ENCODE measurements at places on chromosomes 5 and 9. TPM values are rescaled to one million over a fixed set of nuclear protein-coding genes. Genes with fewer than 3 reads are reported as not detected.

DNA sequence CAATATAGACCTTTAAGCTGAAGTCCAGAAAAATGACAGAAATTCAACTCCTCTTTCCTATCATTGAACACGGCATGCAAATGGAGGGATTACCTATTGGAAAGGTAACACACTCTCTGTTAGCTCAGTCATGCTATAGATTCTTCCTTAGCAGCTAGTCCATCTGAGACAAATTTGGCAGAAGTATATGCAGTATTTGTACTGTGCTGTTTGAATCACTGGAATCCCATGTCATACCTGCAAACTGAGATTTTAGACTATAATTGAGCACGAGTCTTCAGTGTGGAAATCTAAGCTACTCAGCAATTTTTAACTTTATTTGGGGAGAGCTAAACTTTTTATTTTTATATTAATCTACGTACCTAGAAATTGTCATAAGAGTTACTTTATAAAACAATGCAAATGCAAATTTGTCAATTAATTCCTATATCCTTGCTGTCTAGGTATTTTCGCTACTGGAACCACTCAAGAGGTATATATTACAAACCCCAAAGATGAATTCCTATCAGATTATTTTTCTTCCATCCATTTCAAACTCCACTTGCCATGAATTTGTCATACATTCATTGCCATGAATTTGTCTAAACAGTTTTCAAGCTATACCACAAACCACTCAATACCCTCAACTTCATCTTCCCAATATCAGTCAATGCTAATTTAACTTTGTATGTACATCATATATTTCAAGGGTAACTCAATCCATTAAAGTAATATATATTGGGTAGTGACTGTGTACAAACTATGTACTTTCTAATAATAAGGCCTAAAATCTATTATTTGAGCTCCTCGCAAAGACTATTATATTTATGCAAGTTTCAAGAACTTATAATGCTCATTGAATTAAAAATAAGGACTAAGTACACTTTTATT, 224.8 kb downstream of the MEF2C start:
- no peak for DNase-seq

GRCh38 chr5:80140496-80140895, 105.3 kb downstream of the THBS4 start:
- peak; percentile 42 for DNase-seq

DNA sequence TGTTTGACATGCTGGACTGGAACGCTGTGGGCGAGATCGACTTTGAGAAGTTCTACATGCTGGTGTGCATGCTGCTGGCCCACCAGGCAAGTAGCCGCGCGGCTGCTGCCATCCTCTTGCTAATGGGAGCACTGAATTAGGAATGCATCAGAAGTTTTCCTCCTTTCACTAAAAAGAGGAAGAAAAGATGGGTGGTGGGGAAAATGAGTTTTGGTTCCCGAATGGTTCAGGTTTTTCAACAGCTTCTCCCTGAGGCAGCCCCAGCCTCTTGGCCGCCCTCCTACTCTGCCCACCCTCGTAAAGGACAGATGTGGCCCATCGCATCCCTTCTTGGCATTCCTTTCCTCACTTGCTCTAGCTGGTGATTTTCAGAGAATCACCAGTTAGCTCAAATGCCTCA, 5.5 kb downstream of the EFCAB9 start:
- DNase-seq: no peak

DNA sequence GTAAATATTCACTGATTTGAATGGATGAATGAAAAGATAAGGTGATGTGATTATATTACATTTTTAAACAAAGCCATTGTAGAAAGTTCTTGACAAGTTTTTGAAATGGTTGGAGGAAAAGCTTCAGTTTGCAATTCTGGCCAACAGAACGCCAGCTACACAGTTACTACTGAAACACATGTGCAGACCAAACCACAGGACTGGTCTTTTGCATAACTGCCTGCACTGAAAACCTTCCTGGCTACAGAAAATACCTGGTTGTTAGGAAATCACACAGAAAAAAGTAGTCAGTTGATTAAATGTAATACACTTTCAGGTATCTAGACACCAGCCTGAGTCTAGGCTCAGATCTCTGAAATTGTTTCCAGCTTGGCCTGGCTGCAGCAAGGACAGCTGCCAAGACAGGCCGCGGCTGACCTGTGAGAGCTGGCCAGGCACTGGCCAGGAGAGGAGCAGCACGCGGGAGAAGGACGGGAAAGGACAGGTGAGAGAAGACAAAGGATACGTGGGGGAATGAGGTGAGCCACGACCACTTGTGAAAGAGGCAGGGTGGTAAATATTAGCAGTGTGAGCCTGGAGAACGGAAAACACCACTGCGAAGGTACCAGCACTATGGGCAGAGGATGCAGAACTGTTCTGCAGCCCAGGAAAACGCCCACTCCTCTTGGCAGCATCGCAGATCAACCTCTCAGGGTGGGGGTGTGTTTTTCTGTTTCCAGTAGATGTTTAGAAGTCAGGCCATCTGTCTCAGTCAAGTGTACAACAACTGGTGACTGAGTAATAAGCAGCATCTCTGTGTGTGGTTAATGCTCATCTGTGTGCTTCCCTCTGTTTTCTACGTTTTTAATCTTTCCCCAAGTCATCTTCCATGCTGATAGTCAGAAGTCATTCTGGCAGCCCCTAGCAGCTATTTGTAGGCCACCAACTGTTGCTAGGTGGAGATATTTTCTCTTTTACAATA, 137.4 kb downstream of the SCAMP1 start:
- peak; percentile 42 for DNase-seq

DNA sequence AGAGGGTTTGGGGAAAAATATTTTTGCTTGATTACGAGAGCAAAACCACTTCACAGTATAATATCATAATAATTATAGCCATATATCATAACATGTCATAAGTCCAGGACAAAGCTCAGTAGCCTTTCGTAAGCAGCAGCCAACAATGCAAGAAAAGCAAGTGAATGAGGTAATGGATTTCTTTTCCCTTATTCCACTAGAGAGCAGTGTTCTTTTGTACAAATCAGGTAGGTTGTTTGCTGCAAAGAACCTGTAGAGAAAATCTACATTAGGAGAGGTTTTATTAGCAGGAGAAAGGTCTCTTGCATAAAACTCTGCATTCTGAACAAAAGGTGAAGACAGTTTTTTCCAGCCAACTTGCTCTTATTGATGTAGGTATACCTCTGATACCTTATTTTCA, 1033.4 kb downstream of the TLE4 start:
- DNase-seq: no peak

- no peak for DNase-seq
Observed at GRCh38 chr5:91670122-91670521, 287.0 kb upstream of the ARRDC3 start.

DNA sequence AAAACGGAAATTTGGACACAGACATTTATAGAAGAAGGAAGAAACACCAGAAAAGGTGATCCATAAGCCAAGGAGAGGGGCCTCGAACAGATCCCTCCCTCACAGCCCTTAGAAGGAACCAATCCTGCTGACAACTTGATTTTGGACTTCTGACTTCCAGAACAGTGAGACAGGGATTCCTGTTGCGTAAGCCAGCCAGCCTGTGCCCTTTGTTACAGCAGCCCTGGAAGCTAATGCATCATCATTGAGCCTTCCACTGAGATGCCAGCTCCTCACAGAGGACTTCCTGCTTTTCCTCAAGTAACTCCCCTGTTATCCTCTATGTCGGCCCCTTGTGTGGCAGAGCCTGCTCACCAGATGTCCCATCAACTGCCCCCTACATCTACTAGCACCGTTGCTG, 94.1 kb downstream of the JMY start:
- DNase-seq: no peak

- DNase-seq: no peak
Observed at GRCh38 chr5:2776337-2777302, 25.1 kb upstream of the IRX2 start.

DNA sequence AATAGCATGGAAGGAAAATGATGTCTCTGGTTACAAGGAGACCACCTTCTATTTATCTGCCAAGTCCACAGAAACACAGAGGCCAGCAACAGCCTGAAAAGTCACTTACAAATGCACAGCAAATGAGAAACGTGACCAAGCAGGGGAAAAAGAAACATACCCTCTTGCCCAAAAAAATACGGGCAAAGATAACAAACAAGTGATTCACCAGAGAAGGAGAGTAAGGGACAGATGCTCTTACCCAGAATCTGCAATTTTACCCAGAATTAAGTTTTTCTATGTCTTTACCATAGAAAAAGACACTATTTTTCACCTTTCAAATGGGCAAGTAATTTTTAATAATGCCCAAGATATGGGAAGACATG, 28.1 kb downstream of the CAMSAP1 start:
- DNase-seq: no peak

DNA sequence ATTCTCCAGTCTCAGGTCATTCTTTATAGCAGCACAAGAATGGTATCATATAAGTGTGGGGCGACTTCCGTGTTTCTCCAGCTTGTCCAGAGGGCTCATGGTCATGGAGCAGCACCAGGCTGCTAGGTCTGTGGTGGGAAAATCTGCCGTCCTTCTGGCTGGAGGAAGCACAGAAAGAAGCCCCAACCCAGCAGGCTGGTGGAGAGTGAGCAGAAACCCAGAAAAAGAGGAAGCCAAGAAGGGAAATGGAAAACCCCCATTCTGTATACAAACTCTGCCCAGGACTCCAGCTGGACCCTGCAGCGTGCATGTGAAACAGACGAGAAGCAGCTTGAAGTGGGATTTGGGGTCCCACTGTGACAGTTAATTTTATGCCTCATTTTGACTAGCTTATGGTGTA, 34.3 kb upstream of the OLFM1 start:
- no peak for DNase-seq

GRCh38 chr9:114225561-114226212, 70.3 kb downstream of the COL27A1 start:
- DNase-seq: no peak

- no peak for DNase-seq
Observed at GRCh38 chr9:25224309-25224708, 453.9 kb downstream of the TUSC1 start.

DNA sequence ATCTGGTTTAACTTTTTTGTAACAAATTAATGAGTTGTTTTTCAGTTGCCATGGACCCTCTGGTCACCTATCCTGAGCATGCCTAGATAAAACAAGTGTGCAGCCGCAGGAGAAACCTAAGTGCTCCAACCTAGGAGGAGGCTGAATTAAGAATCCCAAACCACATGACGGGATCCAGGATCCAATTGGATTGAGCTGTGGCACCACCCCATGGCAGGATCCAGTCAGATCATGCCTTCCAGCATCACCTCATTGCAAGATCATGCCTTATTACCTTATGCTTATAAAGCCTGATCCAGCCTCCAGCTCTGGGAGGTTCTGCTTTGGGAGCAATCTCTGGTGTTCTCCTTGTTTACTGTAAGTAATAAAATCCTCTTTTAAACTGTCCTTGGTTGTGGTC, 662.0 kb downstream of the TLR4 start:
- DNase-seq: no peak

DNA sequence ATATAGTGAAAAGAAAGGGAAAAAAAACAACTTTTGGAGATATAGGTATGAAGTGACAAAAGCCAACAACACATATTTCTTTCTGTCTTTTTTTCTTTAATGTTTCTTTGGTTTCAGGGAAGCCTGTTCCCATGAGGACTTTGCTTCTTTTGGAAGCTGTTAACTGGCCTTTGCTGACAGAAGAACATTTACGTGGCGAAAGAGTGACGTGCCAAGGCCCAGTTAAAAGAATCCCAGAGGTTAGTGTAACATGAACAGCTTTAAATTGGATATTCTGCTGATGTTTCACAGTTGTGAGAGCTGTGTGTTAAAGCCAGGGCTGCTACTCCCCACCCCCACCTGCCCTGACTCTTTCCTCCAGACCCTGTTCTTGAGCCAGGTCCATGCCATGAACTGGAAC, 275.9 kb downstream of the CRB2 start:
- DNase-seq: no peak

DNA sequence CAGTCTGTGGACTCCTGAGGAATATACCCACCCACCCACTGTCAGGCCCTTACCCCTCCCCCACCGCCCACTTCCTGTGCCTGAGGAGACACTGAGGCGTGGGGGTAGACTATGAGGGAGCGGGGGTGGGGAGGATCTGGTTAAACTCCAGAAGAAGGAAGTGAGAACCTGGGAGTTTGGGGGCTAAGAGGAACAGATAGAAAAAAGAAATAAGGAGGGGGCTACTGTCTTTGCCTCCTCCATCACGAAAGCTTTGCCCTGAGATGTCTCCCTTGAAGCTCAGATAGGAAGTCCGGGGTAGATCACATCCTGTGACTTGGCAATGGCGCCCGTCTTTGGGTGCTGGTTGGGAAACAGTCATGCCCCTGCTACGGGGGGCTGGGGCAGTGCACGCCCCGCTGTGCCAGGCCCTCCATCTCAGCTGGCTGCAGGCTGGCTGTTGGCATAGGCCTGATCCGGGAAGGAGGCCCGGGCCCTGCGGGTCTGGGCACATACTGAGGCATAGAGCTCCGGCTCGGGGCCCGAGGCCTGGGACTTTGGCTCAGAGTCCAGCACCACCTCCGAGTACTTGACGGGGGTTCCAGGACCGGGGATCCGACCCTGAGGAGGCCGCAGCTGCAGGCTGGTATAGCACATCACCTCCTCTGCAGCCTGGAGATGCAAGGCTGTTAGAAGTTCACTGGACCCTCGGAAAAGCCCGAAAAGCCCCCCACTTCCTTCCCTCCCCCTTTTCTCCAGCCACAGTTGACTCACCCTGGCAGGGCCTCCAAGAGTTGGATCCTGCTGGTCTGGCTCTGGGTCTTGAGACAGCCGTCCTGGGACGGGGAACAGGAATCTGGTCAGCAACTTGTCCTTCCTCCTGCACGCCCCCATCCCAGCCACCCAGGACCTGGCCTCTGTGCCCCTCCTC, 1.0 kb downstream of the SIT1 start:
- no peak for DNase-seq

DNA sequence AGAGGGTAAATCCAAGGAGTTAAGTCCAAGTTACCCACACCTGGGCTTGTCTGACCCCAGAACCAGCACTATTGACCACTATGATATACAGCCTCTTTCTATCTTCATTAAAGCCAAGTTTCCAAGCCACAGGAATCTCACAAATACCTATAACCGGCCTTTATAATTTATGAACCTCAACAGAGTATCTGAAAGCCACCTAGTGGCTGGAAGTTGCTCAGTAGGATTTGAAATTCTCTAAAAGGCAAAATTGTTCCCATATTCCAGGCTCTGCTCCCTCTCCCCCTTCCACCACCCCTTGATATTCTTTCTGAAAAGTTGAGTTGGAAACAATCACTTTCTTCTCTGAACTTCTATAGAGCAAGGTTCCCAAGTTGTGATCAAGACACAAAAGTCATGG, 106.4 kb upstream of the GPR151 start:
- no peak for DNase-seq

DNA sequence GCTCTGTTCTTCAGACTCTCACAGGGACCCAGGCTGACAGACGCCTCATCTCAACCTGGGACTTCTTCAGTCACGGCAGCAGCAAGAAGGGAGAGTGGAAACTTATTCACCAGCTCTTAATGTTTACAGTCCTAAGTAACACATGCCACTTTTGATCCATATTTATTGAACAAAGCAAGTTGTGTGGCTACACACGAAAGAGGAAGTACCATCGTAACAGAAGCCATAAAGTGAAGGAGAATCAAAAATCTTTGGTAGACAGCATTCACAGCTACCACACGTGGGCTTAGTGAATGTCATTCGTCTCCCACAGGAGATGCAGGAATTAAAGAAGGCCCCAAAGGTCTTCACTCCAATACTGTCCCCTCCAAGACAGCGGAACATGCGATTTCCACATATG, 582.6 kb downstream of the CETN3 start:
- no peak for DNase-seq

- no peak for DNase-seq
Observed at GRCh38 chr5:97797994-97798451, 615.0 kb upstream of the RIOK2 start.

Gene GHR
- 10.8 TPM for total RNA-seq

Gene SLC45A2
- total RNA-seq: 0.82 TPM

Gene PDCD1LG2
- total RNA-seq: 2.9 TPM

Gene FOXI1
- not detected for total RNA-seq

Gene SPINK9
- not detected for total RNA-seq

Gene TLX3
- not detected for total RNA-seq

Gene GFRA3
- 0.85 TPM for total RNA-seq

Data from right atrium auricular region (tissue), 2 donors.